A172 (cell line): ENCODE measurements at places on chromosomes 5 and 9. TPM values are rescaled to one million over a fixed set of nuclear protein-coding genes. Genes with fewer than 3 reads are reported as not detected.

The GDA gene
- not detected in 2 replicates for total RNA-seq

The IL13 gene
- not detected in 2 replicates for total RNA-seq

The PCDHGB3 gene
- 0.81 and 1.7 TPM in 2 replicates for total RNA-seq

The TRAF1 gene
- total RNA-seq: 0.91 and 0.95 TPM in 2 replicates

The UHRF2 gene
- 29.4 and 30.3 TPM in 2 replicates for total RNA-seq
